ENCODE measurements at places on chromosomes 5 and 9.
A peak's percentile ranks its signal among the peaks of the same experiment; 100 is the strongest.

DNA sequence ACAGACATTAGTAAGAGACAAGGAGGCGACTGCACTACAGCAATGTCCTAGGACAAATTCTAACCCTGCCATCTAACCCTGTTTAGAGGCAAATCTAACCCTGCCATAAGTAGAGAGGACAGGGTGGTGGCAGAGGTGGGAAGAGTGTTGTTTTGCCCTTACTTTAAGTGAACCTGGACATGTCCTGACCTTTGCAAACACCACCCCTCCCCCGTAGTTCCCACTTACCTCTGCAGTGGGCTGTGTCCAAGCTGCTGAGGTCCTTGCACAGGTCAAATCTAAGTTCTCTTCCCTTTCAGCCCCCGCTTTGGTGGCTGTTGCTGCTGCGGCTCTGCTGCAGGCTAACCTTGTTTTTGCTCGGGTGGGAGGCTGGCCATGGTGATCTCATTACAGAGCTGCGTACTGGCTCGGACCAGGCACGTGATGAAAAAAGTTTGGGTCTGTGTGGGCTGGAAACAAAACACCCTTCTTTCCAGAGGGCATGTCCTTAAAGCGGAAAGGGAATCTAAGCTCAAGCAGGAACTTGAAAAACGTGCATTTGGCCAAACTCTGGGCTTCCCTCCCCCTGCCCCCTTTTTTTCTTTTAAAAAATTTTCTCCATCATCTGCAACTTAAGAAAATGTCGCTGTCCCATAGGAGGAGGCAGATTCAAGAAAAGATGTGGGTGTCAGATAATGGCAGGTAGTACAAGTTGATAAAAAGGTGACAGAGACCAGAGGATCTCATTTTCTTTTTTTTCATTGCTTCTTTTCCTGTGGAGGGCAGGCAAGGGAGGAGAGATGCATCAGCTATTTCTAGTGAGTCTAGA lies at the start of gene FAXDC2:
Gene FAXDC2 (minus strand): TSS at position 349 of the 808 bp plus-strand sequence. CDS start 12,425 bp downstream, outside the sequence.
- DNase-seq = peak; percentile 87

DNA sequence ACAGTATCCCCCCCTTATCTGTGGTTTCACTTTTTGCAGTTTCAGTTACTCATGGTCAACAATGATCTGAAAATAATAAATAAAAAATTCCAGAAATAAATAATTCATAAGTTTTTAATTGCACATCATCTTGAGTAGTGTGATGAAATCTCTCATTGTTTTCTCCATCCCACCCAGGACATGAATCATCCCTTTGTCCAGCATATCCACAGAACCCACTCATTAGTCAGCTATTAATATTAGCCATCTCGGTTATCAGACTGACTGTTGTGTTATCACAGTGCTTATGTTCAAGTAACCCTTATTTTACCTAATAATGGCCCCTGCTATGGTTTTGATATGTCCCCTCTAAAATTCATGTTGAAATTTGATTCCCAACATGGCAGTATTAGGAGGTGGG lies 40.7 kb downstream of the FAM114A2 start:
- DNase-seq = no peak

- DNase-seq = no peak
Observed at GRCh38 chr9:123586275-123586674, 230.3 kb downstream of the CRB2 start.

- no peak for DNase-seq
Observed at GRCh38 chr9:111985315-111985714, 88.7 kb downstream of the UGCG start.

DNA sequence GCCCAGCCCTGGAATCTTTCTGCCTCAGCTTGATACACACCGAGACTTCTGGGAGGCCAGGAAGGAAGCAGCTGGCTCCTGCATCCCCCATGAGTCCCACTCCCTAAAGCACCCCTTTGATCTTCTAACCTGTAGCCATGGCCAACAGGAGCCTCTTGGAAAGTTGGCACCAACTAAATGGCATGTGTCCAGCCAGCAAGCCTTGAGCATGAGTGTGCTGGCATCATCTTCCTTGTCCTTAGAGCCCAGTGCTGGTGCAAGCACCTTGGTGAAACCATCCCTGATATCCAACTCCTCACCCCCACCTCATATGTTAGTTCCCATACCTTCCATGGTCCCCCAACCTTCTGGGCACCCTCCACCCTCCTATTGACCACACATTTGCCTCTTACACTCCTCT lies 130.4 kb downstream of the CRB2 start:
- DNase-seq = no peak

- DNase-seq = no peak
Observed at GRCh38 chr9:24824607-24825006, 278.9 kb upstream of the IZUMO3 start.

DNA sequence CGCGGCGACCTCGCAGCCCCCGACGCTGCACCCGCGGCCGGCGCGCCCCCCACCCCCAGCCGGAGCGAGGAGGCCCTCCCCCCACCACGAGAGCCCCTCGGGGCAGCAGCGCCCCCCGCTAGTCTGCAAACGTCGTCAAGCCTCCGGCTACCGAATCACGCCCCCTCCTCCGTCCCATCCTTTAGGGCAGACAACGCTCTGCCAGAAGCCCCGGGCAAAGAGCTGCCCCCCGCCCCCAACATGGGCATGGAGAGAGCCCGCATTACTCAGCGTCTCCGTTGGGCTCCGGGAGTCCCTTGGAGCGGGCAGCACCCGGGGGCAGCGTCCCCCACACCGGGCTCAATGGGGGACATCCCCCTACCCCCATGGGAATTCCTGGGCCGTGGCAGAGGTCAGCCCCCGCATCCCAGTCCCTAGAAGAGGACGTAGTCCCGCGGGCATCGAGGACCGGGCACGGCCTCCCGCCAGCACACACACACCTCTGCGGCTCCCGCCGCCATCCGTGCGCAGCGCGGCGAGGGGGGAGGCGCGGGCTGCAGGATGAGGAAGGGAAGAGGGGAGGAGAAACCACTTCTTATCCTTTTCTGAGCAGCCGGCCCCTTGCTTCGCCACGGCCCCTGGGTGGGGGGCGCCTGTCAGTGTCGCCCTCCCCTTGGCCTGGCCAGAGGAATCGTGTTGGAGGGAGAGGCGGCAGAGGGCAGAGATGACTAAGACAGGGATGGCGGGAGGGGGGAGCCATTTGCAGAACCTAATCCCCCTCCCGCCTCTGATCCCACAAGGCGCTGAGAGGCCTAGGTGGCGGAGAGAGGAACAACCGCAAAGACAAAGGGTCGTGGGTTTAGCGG lies 750 bp downstream of the DNM1 start:
- peak; percentile 66 for DNase-seq

DNA sequence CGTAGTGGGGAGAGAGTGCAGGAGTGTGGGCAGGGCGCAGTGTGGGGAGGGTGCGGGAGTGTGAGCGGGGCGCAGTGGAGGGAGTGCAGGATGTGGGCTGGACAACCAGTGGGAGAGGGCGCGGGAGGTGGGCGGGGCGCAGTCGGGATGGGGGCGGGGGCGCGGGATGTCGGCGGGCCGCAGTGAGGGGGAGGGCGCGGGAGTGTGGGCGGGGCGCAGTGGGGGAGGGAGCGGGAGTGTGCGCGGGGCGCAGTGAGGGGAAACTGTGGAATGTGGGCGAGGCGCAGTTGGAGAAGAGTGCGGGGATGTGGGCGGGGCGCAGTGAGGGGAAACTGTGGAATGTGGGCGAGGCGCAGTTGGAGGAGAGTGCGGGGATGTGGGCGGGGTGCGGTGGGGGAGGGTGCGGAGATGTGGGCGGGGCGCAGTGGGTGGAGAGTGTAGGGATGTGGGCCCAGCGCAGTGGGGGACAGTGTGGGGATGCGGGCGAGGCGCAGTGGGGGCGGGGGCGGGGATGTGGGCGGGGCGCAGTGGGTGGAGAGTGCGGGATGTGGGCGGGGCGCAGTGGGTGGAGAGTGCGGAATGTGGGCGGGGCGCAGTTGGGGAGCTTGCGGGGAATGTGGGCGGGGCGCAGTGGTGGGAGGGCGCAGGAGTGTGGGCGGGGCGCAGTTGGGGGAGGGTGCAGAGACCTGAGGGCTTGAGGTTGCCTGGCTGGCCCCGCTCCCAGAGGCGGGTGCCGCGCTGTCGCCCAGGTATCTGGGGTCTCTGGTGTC lies at the start of gene NXNL2:
Gene NXNL2 (plus strand): TSS at position 723 of the 770 bp plus-strand sequence. CDS start 257 bp downstream, outside the sequence.
- DNase-seq = peak; percentile 89

DNA sequence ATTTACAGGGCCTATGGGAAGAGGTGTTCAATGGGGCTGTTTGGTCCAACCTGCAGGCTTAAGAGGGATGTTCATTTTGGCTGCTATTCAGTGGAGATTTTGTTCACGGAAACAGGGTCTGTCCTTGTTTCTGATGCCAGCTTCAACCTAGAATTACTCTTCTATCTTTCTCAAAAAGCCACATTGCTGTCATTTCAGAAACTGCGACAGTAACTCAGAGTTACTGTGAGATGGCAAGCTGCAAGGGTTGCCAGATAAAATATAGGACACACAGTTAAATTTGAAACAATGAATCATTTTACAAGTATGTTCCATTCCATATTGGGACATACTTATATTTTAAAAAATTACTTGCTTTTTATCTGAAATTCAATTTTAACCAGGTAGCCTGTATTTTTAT lies 128.0 kb downstream of the NPR3 start:
- no peak for DNase-seq

- peak; percentile 81 for DNase-seq
Observed at GRCh38 chr9:110579862-110580219, 300 bp upstream of the SVEP1 start.

DNA sequence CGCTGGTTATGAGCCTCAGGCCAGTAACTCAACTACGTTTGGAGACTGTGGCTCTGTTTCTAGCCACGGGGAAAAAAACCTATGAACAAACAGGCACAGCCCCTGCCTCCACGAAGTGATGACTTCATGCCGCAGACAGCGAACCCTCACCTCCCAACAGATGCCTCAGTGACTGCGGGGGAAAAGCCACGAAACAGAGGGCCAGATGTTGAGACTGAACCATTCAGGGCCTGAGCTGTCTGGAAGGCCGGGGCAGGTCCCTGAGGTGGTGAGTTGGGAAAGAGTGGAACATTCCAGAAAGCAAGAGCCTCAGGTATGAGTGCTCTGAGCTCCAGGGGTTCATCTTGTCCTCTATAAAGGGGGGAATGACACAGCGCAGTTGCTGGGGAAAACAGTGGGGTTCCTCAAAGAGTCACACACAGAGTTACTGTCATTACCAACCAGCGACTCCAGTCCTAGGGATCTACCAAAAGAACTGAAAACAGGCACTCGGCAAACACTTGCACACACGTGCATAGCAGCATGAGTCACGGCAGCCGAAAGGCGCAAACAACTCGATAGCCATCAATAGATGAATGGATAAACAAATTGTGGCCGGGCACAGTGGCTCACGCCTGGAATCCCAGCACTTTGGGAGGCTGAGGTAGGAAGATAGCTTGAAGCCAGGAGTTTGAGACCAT lies 15.3 kb downstream of the PLPP7 start:
- no peak for DNase-seq

DNA sequence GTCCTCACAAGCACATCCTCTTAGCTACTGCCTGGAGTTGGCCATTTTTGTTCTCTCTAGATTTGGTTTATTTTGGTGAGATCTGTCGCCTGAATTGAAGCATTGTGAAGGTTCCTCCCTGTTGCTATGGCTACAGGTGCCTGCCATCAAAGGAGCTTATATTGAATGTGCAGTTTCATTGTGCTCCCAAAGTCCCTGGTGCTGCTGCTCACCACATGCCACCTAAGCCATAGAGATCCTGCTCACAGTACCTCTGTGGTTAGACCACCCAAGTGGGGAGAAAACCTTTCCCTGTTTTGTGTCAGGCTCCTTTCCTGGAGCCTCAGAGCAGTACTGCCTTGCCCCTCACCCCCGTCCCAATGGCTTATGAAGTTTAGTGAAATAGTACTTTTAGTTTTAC lies 383.4 kb downstream of the TMEM38B start:
- DNase-seq = no peak

DNA sequence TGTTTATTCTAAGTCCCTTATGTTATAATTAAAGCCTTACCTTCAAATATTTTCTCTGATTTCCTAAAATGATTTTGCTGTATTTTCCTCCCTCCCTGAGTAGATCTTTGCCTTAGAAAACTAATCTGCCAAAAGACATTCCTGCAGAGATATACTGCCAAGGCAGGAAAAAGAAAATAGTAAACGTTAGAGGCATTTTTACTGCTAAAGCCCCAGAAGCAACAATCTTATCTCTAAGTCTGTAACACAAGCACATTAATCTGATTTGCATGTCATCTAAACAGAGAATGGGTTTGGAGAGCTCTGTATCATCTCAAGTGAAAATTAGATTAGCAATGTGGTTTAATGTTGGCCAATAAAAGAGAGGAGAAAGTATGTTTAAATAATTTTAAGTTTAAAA lies 847.7 kb downstream of the MAT2B start:
- no peak for DNase-seq

- DNase-seq = no peak
Observed at GRCh38 chr5:121725450-121725849, 126.2 kb upstream of the FTMT start.

GRCh38 chr9:31372799-31373587 lies 1011.5 kb upstream of the ACO1 start:
- DNase-seq = no peak

DNA sequence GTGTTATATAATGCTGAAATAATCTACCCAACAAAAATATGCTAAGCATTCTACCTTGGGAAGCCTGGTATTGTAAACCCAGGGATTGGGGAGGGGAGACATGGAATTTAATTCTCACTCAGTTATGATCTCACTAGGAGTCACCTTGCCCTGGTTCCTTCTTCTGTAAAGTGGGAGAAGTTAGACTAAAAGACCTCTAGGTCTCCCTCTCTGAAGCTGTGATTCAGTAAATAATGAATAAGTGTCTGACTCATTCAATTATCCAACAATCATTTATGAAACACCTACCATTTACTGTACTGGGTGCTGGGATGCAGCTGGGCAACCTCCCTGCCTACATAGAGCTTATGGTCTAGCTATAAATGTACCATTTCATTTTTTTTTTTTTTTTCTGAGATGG lies 20.2 kb upstream of the SPARC start:
- DNase-seq = peak; percentile 5

DNA sequence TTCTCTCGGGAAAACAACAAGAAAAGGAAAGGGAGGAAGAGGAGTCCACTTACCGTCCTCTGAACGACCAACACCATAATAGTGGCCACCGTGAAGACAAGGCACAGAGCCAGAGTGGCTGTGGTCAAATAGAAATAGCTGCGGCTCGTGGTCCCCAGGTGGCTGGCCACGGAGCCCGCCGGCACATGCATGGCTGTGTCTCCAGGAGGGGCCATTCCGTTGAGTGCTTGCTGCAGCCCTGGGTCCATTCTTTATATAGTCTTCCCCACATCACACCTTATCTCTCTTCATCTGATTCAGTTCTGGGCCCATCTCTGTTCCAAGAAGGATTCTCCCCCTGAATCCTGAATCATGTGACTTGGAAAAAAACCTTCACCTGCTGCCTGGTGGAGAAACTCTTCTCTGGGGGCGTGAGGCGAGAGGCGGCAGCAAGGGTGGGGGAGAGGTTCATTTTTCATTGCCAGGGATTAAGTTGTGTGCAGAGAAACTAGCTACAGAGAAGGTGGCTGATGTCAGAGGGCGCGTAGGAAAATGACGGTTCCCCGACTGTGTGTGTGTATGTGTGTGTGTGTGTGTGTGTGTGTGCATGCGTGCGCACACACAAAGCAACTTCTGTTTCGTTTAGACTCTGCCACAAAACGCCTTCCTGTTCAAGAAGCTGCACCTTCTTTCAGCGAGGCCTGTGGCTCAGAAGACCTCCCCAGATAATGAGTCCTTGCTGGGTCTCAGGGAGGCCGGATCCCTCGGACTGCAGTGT lies at the start of gene TNFSF8:
Gene TNFSF8 (minus strand): TSS at position 536 of the 757 bp plus-strand sequence. CDS start 288 bp downstream, at position 248.
- no peak for DNase-seq
